Mesothelial cell of epicardium (in vitro differentiated cells): ENCODE measurements at places on chromosomes 13 and 19.
A peak's percentile ranks its signal among the peaks of the same experiment; 100 is the strongest.

DNA sequence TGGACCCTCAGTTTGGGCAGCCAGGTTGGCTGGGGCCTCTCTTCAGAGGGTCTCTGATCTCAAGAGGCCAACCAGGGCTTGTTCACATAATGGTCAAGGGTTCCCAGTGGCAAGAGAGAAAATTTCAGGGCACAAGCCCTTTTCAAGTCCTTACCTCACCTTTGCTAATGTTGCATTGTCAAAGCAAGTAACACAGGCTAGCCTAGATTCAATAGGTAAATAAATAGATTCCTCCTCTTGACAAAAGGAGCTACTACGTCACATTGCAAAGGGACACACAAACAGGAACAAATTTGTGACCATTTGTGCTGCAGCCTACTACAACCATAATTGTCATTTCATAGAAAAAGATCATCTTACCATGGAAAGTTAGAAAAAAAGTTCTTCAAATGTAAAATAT lies 33.9 kb upstream of the FRY start:
- DNase-seq, result no peak
- H3K4me3 ChIP-seq, result no peak overlapping the region
- H3K27ac ChIP-seq, result no peak overlapping the region
- no peaks in the 10 kb centered on the region for H3K27me3 ChIP-seq

- H3K4me3 ChIP-seq, result no peak overlapping the region
- DNase-seq, result no peak
- H3K27me3 ChIP-seq, result peaks cover 3% of the 10 kb centered on the region
- no peaks in the 10 kb centered on the region for H3K4me1 ChIP-seq
- H3K36me3 ChIP-seq, result no peaks in the 10 kb centered on the region
These were observed 779.4 kb upstream of the SLITRK1 start for GRCh38 chr13:84661718-84662117.

DNA sequence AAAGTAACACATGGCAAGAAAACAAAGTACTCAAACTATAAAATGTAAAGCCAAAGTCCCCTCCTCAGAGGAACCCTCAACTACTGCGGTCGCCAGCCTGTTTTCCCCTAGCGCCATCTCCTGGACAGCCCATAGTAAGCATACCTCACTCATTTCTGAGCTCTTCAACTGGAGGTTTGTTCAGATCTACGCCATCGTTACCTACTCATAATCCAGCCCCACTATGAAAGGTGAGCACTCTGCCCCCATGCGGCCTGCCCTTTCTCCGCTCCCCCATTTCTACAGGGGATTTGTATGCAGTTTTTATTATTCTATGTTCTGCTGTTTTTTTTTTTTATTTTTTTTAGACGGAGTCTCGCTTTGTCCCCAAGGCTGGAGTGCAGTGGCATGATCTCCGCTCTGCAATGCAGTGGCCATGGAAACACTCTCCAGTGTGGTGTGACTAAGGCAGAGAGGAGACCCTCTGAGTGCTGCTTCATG lies 26.2 kb downstream of the OPA3 start:
- H3K27me3 ChIP-seq, result no peaks in the 10 kb centered on the region
- H3K27ac ChIP-seq, result peak overlapping the region; percentile 30
- peaks cover 3% of the 10 kb centered on the region for H3K4me1 ChIP-seq
- H3K4me3 ChIP-seq, result no peak overlapping the region
- no peaks in the 10 kb centered on the region for H3K36me3 ChIP-seq
- no peak for DNase-seq

DNA sequence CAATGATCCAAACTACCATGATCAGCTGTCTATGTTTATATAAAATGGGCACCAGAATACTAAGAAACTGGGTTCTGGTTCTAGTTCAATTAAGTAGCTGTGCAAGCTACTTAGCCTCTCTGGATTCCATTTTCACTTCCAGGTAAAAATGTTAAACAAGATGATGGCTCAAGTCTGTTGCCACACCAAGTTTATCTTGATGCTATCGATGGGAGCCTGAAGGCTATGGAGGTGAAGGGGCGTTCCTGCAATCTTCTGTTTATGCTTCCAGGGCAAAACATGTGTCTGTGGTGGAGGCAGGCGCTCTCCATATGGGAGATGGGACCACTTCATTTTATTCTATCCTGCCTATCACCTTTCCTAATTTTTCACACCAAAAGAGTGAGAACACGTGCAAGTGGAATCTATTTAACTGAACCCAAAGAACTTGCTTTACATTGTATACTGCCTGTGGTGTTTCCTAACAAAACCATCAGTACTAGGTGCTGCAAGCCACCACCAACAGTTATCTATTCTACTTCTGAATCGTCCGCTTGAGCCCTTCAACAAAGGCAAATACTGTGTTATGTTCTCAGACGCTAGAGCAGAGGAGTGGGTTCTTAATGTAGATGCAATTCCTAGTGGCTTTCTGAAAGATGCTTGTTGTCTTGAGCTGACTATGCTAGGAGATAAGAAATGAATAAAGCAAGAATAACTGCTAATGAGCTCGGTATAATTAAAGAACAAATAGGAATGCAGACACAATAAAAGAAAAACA lies 70.9 kb downstream of the DOCK9 start:
- no peak overlapping the region for H3K27ac ChIP-seq
- no peak overlapping the region for H3K4me3 ChIP-seq
- peaks cover 3% of the 10 kb centered on the region for H3K36me3 ChIP-seq
- H3K27me3 ChIP-seq, result no peaks in the 10 kb centered on the region

- H3K27me3 ChIP-seq, result peaks cover 64% of the 10 kb centered on the region
- H3K4me3 ChIP-seq, result no peak overlapping the region
- peaks cover 4% of the 10 kb centered on the region for H3K4me1 ChIP-seq
- no peak overlapping the region for H3K27ac ChIP-seq
These were observed 17.6 kb downstream of the NOVA2 start for GRCh38 chr19:45955905-45956608.

- H3K4me3 ChIP-seq, result no peak overlapping the region
- no peaks in the 10 kb centered on the region for H3K27me3 ChIP-seq
- no peaks in the 10 kb centered on the region for H3K36me3 ChIP-seq
- H3K27ac ChIP-seq, result no peak overlapping the region
- peaks cover 7% of the 10 kb centered on the region for H3K4me1 ChIP-seq
These were observed 26.0 kb upstream of the ZNF331 start for GRCh38 chr19:53511933-53512374.

DNA sequence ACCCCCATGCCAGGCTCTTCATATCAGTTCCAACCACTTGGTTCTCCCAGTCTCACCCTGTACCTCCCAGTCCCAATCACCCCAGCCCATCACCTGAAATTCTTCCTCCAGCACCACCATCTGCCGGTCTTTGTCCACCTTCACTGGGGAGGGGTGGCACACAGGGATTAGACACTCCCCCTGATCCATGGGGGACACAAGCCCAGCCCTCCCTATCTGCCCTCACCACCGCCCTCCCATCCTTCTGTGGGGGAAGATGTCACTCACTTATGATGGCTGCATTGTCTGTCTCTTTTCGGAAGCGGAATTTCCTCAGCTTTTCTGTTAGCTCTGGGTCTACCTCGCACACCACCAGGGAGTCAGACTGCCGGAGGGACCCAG lies 685 bp downstream of the GMFG start:
- no peaks in the 10 kb centered on the region for H3K36me3 ChIP-seq
- no peak for DNase-seq
- H3K27ac ChIP-seq, result no peak overlapping the region
- H3K4me3 ChIP-seq, result no peak overlapping the region

DNA sequence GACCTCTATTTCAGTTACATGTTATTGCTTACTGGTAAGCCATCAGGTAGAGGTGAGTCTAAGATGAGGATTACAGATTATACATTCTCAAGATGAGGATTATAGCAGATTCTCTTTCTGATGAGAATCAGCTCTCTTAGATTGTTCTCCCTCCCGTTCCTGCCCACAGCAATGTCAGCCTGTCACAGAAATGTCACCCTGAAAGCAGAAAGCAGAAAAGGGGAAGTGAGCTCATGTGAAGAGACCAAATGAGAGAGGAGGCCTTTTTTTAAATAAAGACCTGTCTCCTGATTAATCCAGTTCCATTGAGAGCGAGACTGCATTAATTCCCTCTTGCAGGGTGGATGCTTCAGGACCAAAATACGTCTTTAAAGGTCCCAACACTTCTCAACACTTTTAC lies 445.6 kb downstream of the KCTD12 start:
- H3K27ac ChIP-seq, result no peak overlapping the region
- H3K27me3 ChIP-seq, result no peaks in the 10 kb centered on the region
- peaks cover 3% of the 10 kb centered on the region for H3K36me3 ChIP-seq
- H3K4me1 ChIP-seq, result no peaks in the 10 kb centered on the region
- no peak for DNase-seq

- DNase-seq, result no peak
- no peak overlapping the region for H3K27ac ChIP-seq
- no peak overlapping the region for H3K4me3 ChIP-seq
- H3K27me3 ChIP-seq, result no peaks in the 10 kb centered on the region
These were observed 7.5 kb upstream of the ZNF256 start for GRCh38 chr19:57954996-57955395.

DNA sequence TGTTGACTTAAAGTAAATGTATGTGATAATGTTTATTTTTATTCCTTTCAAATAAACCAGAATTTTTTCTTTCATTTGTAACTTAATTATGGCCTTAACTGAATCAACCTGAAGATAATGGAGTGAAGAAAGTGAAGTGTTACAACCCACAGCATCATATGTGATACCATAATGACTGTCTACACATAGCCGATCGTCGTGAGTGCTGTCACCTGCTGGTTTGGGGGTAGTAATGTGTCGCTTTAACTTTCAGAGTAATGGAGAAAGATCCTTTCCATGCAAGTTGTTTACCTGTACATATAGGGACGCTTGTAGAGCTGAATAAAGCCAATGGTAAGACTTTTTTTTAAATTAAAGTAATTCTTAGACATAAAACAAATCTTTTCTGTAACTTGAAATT lies 9.9 kb downstream of the CDC16 start:
- H3K27me3 ChIP-seq, result no peaks in the 10 kb centered on the region
- peaks cover 47% of the 10 kb centered on the region for H3K36me3 ChIP-seq
- DNase-seq, result no peak
- H3K4me3 ChIP-seq, result no peak overlapping the region
- no peaks in the 10 kb centered on the region for H3K4me1 ChIP-seq
- no peak overlapping the region for H3K27ac ChIP-seq

- H3K36me3 ChIP-seq, result no peaks in the 10 kb centered on the region
- H3K27ac ChIP-seq, result no peak overlapping the region
- DNase-seq, result no peak
- no peak overlapping the region for H3K4me3 ChIP-seq
- no peaks in the 10 kb centered on the region for H3K27me3 ChIP-seq
- no peaks in the 10 kb centered on the region for H3K4me1 ChIP-seq
These were observed 11.0 kb upstream of the CASP14 start for GRCh38 chr19:15038294-15038693.

- peaks cover 30% of the 10 kb centered on the region for H3K4me1 ChIP-seq
These were observed 2.2 kb downstream of the CCDC122 start for GRCh38 chr13:43877326-43877725.

GRCh38 chr19:53904909-53905308 lies 4.2 kb upstream of the CACNG7 start:
- no peak for DNase-seq
- H3K4me1 ChIP-seq, result peaks cover 14% of the 10 kb centered on the region
- H3K27me3 ChIP-seq, result peaks cover 73% of the 10 kb centered on the region
- H3K36me3 ChIP-seq, result no peaks in the 10 kb centered on the region
- H3K27ac ChIP-seq, result no peak overlapping the region

DNA sequence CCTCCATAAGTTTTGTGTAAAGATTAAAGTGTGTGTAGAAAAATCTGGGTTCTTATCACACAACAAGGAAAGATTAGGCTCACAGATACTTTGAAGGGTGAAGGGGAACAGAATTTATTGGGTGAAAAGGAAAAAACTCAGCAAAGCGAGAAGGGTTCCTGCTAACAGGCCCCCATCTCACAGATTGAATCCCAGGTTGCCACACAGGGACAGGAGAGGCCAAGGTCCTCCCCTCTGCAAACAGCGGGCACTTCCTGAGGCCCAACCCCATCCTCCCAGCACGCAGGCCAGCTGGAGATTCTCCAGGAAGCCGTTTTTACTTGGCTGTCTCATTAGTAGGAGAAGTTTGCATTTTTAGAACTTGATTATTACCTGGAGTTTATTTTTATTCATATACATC lies 15.2 kb upstream of the ERCC5 start:
- no peak overlapping the region for H3K4me3 ChIP-seq
- H3K27me3 ChIP-seq, result no peaks in the 10 kb centered on the region
- peak overlapping the region; percentile 16 for H3K27ac ChIP-seq

DNA sequence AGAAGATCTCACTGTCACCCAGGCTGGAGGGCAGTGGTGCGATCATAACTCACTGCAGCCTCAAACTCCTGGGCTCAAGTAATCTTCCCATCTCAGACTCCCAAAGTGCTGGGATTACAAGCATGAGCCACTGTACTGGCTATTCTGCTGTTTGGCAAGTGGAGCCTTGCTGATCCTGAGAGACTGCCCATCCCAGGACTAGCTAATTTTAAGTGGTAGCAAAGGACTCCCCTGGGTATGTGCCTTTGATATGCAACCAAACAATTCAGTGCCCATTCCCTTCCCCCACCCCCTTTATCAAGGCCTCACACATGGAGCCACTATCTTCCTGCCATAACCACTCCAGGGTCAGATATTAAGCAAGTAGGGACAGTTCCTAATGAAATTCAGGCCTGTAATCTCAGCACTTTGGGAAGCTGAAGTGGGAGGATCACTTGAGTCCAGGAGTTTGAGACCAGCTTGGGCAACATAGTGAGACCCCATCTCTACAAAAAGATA lies 17.0 kb upstream of the ZNF460 start:
- no peak for DNase-seq
- no peak overlapping the region for H3K27ac ChIP-seq
- H3K4me1 ChIP-seq, result no peaks in the 10 kb centered on the region
- H3K36me3 ChIP-seq, result peaks cover 21% of the 10 kb centered on the region
- H3K4me3 ChIP-seq, result no peak overlapping the region

GRCh38 chr13:55230570-55230908 lies 1910.2 kb upstream of the PRR20A start:
- no peaks in the 10 kb centered on the region for H3K36me3 ChIP-seq
- no peak for DNase-seq
- H3K27ac ChIP-seq, result no peak overlapping the region

- no peak for DNase-seq
- H3K27me3 ChIP-seq, result no peaks in the 10 kb centered on the region
- H3K36me3 ChIP-seq, result no peaks in the 10 kb centered on the region
- peak overlapping the region; percentile 89 for H3K27ac ChIP-seq
- H3K4me3 ChIP-seq, result peak overlapping the region; percentile 71
These were observed 23.9 kb upstream of the OXGR1 start for GRCh38 chr13:97018029-97018819.

- H3K4me1 ChIP-seq, result peaks cover 15% of the 10 kb centered on the region
- no peaks in the 10 kb centered on the region for H3K27me3 ChIP-seq
- peak overlapping the region; percentile 94 for H3K4me3 ChIP-seq
- DNase-seq, result no peak
These were observed 716 bp upstream of the ZNF420 start for GRCh38 chr19:37077501-37077933.

- no peaks in the 10 kb centered on the region for H3K27me3 ChIP-seq
- DNase-seq, result no peak
- no peak overlapping the region for H3K4me3 ChIP-seq
- no peaks in the 10 kb centered on the region for H3K36me3 ChIP-seq
- H3K4me1 ChIP-seq, result peaks cover 16% of the 10 kb centered on the region
These were observed 84.8 kb downstream of the FLT1 start for GRCh38 chr13:28410096-28410495.

- no peaks in the 10 kb centered on the region for H3K4me1 ChIP-seq
- DNase-seq, result no peak
- no peaks in the 10 kb centered on the region for H3K36me3 ChIP-seq
- H3K4me3 ChIP-seq, result no peak overlapping the region
These were observed 748 bp upstream of the SIGLEC8 start for GRCh38 chr19:51458899-51459505.

GRCh38 chr19:41796362-41796761 lies at the start of gene CEACAM3:
Gene CEACAM3, plus strand, starts transcription at chr19:41796587. Its CDS starts 91 bp downstream, at chr19:41796678.
- H3K4me1 ChIP-seq, result no peaks in the 10 kb centered on the region
- DNase-seq, result no peak
- H3K27me3 ChIP-seq, result peaks cover 8% of the 10 kb centered on the region
- H3K27ac ChIP-seq, result no peak within 1 kb of the TSS
- no peak within 1 kb of the TSS for H3K4me3 ChIP-seq
